ENCODE measurements at places on chromosomes 3 and 15. TPM values are rescaled to one million over a fixed set of nuclear protein-coding genes. Genes with fewer than 3 reads are reported as not detected.

GRCh38 chr3:68757157-68757556, 175.2 kb downstream of the TAFA4 start:
- DNase-seq = no peak

Gene DNAJA4
- 26.0 TPM for total RNA-seq

DNA sequence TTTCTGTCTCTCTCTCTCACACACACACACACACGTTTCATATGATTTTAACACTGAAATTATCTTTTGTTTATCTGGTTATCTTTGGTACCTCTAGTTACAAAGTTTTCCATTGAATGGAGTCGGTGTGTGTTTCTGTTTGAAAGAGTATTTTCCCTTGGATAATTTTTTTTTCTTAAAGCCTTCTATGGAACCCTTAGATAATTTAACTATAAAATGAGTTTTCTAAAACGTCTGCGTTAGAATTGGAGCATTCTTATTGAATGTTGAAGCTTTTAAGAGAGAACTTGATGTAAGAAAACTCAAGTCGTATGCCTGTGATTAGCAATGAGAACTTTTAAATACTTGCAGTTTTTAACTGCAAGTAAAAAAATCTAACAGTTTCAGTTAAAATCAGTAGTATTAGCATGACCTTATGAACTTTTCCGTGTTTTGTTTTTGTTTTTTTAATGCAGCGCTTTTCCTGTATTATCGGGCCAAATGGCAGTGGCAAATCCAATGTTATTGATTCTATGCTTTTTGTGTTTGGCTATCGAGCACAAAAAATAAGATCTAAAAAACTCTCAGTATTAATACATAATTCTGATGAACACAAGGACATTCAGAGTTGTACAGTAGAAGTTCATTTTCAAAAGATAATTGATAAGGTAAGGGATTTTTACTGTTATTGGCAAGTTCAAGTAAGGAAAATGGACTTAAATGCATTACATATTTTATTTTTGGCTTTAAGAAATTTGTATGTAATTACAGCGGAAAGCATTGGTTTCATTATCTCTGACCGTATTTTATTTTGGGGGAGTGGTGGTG, 3.0 kb downstream of the SMC4 start:
- DNase-seq = no peak

DNA sequence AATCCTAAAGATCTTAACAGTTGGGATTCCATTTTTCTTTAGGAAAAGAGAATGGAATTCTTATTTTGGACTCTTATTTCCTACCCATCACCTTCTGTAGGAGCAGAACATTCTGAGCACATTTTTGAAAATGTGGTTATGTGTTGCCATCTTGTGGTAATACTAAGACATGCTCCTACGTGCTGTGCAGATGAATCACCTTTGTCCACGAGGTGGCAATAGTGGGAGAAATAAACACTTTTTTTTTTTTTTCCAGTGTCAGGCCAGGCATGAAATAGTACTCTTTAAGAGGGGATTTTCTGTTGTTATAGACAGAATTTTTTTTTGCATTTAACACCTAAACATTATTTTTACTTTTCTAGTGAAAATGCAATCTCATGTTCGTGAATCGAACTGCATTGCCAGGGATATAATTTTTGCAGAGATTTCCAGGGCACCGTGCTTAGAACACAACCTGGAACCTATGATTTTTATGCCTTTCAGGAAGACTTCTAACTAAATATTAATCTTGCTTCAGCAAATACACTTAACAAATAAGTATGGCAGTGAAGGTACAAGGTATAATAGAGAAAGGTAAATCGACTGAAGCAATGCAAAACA, 196.6 kb downstream of the GAP43 start:
- DNase-seq = no peak

DNA sequence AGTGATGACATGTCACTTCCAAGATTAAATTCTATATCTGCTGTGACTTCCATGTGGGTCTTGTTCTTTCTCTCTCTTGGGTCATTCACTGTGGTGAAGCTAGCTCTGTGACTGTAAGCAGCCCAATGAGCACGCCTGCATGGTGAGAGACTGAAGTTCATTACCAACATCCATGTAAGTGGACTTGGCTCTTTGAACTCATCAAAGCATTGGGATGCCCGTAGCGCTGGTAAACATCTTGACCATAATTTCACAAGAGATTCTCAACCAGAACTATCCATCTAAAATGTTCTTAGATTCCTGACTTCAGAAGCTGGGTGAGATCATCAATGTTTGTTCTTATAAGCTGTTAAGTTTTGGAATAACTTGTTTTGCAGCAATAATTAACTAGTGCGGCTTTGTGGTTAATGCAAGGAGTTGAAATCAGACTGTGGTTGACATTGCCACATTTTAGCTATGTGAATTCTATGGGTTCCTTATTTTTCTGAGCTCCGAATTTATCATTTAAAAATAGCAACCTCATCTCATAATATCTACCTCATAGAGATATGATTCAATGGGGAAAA, 31.6 kb upstream of the LRRC3B start:
- no peak for DNase-seq

- no peak for DNase-seq
Measured at GRCh38 chr3:24810881-24811280, 316.2 kb upstream of the THRB start.

DNA sequence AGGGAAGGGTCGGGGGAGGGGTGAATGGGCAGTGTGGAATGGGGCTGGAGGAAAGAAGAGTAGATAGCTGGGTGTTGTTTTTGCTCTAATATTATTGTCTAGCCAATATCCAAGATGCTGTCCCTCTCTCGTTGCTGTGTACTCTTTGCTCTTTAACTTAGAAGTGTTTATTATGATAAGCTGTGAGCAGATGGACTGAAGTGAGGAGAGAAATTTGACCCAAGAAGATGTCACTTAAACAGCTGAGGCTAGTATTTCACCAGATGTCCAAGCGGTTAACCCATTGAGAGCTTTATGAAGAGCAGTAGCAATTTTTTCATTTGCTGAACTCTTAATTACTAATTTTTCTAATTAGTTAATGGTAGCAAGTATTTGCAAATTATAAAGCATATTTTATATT, 212.2 kb upstream of the TP63 start:
- no peak for DNase-seq

DNA sequence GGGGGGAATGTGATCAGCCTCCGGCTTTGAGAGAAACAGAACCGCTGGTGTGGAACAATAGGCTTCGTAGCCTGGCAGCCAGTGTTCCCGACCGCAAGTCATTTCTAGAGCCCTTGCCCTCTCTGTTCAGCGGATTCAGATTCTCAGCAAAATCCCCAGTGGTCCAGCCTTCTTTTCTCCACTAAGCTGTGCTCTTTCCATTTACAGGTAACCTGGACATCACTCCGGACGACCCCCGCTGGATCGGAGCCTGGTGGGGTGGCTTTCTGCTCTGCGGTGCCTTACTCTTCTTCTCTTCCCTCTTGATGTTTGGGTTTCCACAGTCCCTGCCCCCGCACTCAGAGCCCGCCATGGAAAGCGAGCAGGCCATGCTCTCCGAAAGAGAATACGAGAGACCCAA, 250.6 kb downstream of the SLCO3A1 start:
- DNase-seq = no peak
